ENCODE measurements at places on chromosomes 1 and 21.

GRCh38 chr1:17923666-17924065 is 168.5 kb downstream of the ACTL8 start:
- DNase-seq, result no peak

DNA sequence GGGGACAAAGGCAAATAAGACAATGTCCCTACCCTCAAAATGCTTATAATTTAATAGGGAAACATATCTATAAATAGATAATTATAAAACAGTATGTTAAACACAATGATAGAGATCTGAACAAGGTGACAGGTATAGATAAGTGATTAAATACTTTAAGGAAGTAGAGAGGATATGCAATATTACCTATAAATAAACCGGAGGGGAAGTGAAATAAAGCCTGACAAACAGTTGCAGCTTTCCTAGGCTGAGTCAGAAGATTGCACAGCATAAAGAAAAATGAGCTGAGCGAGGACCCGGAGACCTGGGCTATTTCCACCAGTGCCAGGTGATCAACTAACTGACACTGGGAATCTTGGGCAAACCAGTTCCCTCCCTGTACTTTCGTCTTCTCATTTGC is 11.5 kb upstream of the PSRC1 start:
- DNase-seq, result no peak

DNA sequence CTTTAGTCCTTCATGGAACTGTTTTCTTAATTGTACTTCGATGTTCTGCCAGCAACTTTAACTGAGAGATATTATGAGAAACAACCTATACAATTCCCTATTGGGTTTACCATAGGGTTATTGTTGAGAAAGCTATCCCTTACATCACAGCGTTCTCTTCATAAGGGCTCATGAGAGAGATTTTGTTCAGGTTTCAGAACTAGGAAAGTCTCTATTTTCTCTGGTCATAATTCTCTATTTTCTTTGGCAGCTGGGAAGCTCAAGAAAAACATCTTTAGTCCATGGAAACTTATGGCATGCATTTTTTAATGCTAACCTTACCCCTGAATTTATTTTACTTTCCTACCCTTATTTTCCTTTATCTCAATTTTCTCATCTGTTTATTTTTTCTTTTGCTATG is 38.2 kb downstream of the NMNAT2 start:
- DNase-seq, result no peak

DNA sequence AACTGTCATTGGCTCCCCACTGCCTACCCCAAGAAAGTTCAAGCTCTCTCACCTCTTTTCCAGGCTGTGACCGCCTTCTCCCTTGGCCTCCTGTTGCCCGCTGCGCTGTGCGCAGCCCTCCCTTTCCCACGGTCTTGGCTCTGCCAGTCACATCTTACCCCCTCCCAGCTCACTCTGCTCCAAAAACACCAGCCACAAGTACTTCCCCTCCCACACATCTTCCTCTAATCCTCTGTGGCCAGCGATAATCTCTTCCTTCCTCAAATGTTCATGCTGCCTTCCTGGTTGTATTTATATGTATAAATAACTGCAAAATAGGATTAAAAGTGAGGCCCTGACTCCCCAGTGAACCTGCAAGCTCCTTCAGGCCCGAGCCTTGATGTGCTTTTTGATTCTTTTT is 81.8 kb downstream of the AJAP1 start:
- DNase-seq, result peak; percentile 1

DNA sequence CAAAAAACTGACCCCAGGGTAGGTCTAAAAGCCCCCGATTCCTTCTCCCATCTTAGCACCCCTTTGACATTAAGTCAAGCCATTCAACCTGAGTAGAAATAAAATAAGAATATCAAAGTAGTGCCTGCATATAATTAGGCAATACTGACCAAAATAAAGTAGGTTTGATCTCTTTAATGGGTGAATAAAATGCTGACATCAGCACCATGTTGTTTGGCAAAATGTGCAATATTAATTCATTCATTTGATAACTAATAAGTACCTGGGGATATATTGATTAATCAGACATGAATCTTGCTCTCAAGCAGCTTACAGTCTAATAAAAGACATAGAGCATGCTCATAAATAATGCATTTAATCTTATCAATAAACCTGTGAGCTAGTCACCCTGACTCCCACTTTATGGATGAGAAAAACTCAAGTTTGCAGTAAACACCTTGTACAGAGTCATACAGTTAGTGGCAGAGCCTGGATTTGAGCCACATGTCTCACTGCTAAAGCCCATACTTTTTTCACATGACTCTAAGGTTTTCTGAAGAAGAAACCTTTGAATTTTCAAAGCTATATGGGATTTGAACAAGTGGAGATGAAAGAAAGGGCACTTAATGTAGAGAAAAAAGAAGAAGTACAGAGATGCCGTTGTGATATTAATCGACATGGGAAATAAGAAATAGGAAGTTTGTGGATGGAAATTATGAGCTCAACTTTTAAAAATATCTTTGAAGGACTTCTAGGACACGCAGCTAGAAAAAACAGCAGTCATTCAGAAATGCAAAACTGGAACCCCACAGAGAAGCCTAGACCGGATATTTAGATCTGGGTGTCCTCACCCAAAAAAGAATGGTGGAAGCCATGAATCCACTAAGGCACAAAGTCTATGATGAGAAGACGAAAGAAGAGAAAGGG is 183.9 kb downstream of the TOMM20 start:
- peak; percentile 96 for DNase-seq

GRCh38 chr1:157725221-157725577 is 24.6 kb upstream of the FCRL3 start:
- no peak for DNase-seq

GRCh38 chr1:167708940-167709389 is 12.8 kb upstream of the MPZL1 start:
- DNase-seq, result no peak

- DNase-seq, result no peak
Observed at GRCh38 chr21:46604975-46605766, at the start of gene S100B. TSS of gene S100B (minus strand) at chr21:46605082. CDS start at chr21:46602415, 2,667 bp downstream.

DNA sequence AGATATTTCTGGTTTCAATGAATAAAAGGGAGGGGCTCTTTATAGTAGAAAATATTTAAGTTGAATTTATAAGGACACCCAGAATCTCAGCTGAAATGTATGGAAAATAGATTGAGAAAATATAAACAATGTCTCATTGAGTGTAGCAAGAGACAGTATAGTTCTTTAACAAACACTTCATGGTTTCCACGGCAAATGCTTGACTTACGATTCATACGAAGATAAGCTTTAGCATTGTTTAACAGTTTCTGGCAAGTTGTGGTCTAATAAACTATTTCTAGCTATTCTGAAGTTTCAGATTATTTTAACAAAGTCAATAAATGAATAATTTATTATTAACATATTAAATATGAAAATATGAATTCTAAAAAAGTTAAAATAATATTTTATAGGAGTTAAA is 1419.4 kb downstream of the KCNT2 start:
- no peak for DNase-seq

- peak; percentile 25 for DNase-seq
Observed at GRCh38 chr1:212928323-212929291, 21.7 kb upstream of the VASH2 start.

GRCh38 chr1:3714284-3714741 is 37.9 kb upstream of the CCDC27 start:
- no peak for DNase-seq

DNA sequence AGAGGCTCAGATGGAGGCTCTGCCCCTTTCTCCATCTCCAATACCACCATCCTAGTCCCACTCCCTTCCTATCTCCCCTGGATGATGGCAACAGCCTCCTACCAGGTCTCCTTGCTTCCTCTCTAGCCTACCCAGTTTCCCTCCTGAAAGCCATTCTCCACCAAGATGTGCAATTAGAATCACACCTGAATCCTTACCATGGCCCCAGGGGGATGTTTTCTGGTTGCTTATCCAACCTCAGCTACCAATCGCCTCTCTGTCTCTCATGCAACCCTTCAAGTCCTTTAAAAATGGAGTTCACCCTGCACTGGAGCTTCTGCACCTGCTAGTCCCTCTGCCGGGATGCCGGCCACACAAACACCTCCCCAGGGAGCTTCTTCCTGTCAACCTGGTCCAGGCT is 2.9 kb downstream of the RCAN1 start:
- DNase-seq, result no peak

DNA sequence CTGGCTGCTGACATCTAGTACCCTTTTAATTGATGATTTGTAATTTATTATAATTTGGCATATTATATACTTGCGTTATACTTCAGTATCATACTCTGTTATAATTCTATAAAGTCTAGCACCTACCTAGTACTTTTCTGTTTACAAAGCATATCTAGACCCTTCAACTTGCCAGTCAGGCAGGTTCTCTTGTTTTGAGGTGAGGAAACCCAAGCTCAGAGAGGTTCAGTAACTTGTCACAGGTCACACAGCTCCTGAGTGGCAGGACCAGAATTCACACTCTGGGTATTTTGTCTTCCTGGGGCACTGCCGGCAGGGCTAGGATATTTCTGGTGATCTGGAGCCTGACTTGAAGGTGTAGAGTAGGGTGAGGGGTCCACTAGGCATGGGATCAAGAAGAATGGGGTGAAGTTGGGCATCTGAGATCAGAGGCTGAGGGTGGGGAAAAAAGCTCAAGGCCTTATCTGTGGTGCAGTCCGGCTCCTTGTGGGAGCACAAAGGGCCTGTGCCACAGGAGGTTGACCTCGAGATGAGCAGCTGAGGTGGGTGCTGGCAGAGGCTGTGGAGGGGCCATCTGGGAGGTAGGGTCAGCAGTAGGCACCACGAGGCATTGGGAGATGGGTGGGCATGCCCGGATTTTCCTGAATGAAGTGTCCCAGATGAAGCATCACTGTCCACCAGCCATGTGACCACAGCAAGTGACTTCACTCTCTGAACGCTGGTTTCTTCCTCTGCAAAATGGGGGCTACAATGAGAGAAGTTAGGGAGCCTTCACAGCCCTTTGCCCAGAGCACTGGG is 102.6 kb downstream of the EPHB2 start:
- DNase-seq, result no peak

DNA sequence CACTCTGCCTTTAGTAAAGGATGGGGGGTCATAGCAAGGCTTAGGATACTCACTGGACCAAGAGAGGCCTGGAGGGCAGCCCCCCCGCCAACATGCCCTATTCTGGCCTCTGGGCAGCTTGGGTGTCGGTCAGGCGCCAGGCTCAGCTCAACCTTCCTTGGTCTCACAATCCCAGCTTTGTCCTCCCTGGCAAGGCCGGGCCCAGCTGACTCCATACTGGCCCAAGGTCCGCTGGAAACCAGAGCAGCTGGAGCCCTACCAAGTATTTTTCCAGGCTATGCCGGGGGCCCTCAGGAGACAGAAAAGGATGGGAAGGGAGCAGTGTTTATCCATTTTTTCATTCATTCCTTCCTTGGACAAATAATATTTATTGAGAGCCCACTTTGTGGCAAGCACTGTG is 6.2 kb downstream of the FBXO2 start:
- no peak for DNase-seq

DNA sequence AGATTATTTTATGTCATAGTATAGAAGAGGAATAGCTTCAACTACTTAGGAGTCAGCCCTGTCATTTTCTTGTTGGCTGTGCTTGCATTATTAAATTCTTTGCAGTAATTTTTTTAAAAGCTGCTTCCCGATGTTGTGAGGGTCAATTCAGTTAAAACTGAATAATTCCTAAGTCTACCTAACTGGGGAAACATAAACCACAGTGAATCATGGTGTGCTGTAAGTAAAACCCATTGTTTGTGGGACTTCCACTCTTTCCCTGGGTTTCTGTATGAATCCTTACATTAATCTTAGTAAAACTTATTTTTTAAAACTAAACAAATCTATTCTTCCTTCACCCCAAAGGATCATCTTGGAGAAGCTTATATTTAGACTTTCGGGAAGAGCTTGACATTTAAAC is 4.4 kb downstream of the SUCO start:
- no peak for DNase-seq

- DNase-seq, result no peak
Observed at GRCh38 chr1:94832446-94832845, 12.3 kb downstream of the SLC44A3 start.

- DNase-seq, result no peak
Observed at GRCh38 chr1:4755301-4755845, 101.0 kb downstream of the AJAP1 start.

- no peak for DNase-seq
Observed at GRCh38 chr1:112502826-112503225, 5.9 kb upstream of the WNT2B start.

DNA sequence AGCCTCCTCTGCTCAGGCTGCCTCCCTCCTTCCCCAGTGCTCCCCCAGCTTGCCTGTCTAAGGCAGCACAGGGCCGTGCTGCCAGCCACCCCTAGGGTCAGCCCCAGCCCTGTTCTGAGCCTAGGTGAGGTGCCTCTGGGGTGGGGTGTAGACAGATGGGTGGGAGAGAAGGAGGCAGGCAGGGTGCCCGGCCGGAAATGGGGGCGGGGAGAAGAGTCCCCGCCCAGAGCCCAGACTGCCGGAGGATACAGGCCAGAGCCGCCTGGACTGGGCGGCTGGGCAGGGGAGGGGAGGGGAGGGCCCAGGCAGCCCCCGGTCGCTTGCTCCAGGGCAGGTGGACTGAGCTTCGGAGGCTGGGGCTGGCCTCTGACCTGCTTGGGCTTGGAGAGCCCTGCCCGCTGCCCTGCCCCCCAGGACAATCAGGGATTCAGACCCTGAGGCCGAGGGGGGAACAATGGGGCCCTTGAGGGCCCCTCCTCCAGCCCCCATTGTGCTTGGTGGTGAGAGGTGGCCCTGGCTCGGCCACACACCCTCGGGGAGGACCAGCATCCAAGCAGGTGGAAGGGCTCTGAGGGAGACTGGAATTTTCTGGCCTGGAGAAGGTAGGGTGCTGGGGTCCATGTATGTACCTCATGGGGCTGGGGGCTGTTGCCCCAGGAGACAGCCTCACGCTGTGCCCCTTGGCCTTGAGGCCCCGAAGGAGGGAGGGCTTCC is at the start of gene GJC2:
Gene GJC2, plus strand, starts transcription at position 525 of the 714 bp plus-strand sequence. CDS start 7,829 bp downstream, outside the sequence.
- no peak for DNase-seq

DNA sequence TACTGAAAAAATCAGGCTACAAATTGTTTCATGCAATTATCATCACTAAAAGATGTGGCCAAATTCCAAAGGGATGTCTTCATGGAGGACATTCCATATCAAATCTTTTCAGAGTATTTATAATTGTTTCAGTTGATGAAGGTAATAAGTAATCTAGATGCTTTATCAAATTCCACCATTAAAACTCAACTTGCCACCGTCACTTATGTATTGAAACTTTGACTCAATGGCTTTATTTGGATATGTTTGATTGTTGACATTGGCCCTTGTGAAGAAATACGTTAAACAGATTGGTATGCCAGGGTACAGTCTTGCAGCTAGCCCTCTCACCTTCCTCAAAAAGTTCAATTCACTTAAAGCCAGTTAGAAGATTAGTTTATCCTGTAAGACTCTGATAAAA is 32.2 kb upstream of the PALMD start:
- DNase-seq, result no peak
